ENCODE measurements at places on chromosomes 4 and X.

- DNase-seq = no peak
Observed at GRCh38 chr4:123401271-123402120, 4.9 kb downstream of the SPRY1 start.

GRCh38 chr4:38682336-38682735, 18.3 kb downstream of the KLF3 start:
- DNase-seq = no peak

DNA sequence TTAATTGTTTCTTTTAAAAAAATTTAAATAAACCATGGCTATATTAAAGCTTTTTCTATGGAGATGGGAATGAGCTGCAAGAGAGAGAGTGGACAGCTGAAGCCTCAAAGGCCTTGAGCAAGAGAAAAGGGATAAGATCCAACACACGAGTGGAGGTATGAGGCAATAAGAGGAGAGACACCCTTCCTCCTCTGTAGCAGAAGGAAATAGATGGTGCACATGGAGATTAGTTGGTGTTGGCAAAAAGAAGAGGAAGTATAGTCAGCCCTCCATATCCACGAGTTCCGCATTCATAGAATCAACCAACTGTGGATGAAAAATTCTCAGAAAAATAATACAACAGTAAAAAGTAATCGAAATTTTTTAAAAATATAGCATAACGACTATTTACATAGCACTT, 3.2 kb downstream of the CXorf38 start:
- DNase-seq = no peak

DNA sequence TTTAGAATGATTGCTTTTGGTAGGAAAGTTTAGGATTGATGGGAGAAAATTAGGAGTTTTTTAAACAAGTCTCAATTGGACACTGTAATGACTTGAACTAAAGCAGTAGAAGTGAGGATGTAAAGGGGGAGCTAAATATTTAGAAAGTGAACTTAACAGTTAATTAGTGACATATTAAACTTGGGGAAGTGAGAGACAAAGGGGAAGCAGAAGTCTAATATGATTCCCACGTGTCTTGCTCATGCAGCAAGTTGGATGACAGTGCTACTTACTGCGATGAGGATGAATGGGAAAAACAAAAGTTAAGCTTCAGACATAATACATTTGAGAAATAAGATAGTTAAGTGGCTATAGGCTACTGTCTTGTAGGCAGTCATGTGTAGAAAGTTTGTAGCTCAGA, 110.4 kb downstream of the RPA4 start:
- DNase-seq = no peak

DNA sequence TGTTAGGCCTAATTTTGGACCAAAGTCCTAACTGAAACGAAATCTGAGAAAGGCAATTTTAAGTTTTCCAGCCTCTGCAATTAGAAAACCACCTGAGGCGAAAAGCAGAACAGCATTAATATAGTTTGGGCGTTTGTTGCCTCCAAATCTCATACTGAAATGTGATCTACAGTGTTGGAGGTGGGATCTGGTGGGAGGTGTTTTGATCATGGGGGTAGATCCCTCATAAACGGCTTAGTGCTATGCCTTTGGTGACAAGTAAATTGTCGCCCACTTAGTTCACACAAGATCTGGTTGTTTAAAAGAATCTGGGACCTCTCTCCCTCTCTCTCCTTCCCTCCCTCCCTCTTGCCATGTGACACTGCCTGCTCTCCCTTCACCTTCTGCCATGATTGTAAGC, 5.7 kb downstream of the FAM241A start:
- no peak for DNase-seq

- no peak for DNase-seq
Observed at GRCh38 chrX:20362268-20363267, 95.9 kb upstream of the RPS6KA3 start.

GRCh38 chr4:104302731-104303130, 192.0 kb downstream of the CXXC4 start:
- no peak for DNase-seq

DNA sequence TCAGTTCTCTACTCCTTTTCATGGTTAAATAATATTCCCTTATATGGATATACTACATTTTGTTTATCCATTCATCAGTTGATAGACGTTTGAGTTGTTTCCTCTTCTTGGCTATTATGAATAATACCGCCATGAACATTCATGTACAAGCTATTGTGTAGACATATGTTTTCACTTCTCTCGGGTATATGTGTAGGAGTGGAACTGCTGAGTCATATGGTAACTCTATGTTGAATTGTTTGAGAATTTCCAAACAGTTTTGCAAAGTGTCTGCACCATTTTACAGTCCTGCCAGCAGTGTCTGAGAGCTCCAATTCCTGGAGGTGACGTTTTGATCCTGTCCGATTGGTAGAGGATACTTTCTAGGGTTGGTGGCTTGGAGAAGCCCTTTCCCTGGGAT, 23.6 kb downstream of the PLAC1 start:
- DNase-seq = no peak

DNA sequence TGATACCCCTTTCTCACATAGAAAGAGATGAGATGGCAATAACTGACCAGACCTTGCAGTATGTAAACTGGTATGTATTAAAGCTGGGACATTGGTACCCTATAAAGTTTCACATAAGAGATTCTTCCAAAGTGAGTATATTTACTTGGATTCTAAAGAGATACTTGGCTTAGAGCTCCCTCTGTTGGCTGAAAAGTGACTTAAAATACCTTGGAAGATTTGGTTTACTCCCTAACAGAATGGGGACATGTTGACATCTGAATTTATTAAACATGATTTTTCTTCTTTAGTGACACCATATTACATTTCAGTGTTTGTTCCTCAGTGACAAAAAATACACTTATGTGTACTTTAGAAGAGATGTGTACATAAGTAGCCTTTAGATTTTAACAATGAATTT, 47.9 kb upstream of the RGN start:
- DNase-seq = no peak

- no peak for DNase-seq
Observed at GRCh38 chr4:9867751-9868425, 86.5 kb downstream of the DRD5 start.

GRCh38 chrX:102835504-102836146, 101.4 kb upstream of the RAB40AL start:
- no peak for DNase-seq

- no peak for DNase-seq
Observed at GRCh38 chr4:8307714-8308113, 38.2 kb downstream of the HTRA3 start.

- DNase-seq = peak; percentile 5
Observed at GRCh38 chrX:43882294-43882681, at the start of gene MAOB. MAOB (minus strand) TSS chrX:43882450; CDS start chrX:43882299, 151 bp downstream.

DNA sequence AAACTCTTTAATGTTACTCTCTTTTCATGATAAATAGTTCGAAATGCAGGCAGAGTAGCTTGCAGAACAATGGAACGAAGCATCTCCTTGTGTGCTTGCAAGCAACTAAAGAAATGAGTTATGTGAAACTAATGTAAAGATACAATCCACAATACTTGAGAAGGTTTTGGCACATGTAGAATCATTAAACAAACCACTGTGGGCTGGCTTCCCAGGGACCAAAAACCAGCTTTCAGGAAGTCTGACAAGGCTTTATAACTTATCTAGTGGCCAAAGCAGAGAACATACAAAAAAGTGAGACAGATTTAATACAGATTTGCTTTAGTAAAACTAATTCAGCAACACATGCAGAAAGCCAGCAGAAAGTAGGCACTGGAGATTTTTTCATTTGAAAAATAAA, 1673.8 kb upstream of the AGA start:
- no peak for DNase-seq

DNA sequence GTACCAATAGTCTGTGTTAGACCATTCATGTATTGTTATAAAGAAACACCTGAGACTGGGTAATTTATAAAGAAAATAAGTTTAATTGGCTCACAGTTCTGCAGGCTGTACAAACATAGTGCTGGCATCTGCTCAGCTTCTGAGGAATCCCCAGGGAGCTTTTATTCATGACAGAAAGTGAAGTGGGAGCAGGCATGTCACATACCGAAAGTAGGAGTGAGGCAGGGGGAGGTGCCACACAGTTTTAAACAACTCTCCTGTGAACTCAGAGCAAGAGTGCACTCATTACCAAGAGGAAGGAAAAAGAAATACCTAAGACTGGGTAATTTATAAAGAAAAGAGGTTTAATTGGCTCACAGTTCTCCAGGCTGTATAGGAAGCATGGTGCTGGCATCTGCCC, 591.2 kb downstream of the PPP4R3C start:
- DNase-seq = no peak

DNA sequence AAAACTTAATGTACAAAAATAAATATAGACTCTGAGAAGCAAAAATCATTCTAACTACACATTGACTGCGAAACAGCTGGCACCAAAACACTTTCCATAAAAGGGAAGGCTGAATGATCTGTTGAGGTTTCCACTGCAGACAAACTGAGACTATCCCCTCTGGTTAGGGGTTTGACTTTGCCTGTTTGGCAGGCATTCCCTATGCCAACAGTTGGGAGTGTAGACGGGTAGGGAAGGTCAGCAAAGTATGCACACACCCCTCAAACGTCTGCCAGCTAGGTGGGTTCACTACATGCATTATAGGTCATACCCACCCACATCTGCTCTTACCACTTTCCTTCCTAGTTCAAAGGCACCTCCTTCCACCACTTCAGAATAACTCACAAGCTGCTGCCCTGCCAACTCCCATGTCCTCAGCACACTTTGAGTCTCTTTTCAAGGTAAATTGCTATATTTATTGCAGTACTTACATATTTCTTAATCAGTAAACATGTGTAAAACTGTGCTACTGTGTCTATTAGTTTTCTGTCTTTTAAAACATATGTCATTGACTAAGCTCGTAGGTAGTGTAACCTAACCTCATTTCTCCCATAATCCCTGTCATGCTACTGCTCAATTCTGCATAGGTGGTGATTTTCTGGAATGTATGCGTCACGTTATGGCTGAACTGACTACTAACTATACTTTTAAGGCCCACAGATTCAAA, 12.4 kb downstream of the CTSO start:
- no peak for DNase-seq

GRCh38 chr4:83216959-83217683, 67.5 kb downstream of the COQ2 start:
- DNase-seq = no peak

- DNase-seq = no peak
Observed at GRCh38 chr4:110493520-110493919, 17.6 kb downstream of the ENPEP start.

- no peak for DNase-seq
Observed at GRCh38 chr4:144645631-144646522, at the start of gene HHIP. HHIP (plus strand) TSS chr4:144646156; CDS start chr4:144646676, 520 bp downstream.

- no peak for DNase-seq
Observed at GRCh38 chrX:1610166-1610565, 4.7 kb upstream of the ASMT start.

DNA sequence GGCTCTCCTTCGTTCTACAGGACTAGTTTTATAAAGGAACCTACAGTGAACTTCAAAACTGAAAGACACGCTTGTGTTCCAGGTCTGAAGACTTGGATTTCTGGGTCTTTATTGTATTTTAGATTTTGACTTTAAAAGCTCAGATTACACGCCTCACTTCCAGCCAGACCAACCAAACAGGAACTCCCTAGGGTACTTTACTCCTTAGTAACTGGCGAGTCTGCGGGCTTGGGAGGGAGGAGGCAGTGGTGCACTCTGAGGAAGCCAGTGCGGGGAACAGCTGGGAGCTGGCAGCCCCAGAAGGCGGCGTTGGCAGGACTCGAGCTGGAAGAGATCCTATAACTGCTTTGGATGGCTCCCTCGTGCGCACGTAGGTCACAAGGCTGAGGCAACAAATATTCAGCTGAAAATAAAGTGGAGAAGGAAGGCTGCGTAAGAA, 391 bp upstream of the PHKA1 start:
- no peak for DNase-seq

- no peak for DNase-seq
Observed at GRCh38 chr4:38868059-38868960, 704 bp downstream of the FAM114A1 start.

- no peak for DNase-seq
Observed at GRCh38 chr4:61922766-61923165, 722.6 kb downstream of the ADGRL3 start.

GRCh38 chr4:81337211-81337610, 122.2 kb upstream of the PRKG2 start:
- DNase-seq = no peak

DNA sequence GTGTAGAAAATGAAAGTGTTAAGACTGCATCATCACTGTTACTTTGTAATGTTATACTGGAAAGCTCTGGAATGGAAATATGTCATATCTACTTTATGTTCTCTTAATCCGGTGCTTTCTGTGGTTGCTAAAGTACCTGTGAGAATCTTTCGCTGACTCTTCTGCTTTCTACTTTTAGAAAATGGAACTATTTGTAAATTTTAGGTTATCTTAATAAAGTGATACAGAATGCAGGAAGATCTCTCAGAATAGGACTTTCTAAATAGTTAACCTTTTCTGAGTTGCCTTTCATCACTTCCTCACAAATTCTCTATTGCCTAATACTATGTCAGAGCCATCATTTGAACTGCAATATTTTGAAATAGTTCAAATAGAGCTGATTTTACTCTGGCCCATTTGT, 69.3 kb downstream of the BMP2K start:
- no peak for DNase-seq

DNA sequence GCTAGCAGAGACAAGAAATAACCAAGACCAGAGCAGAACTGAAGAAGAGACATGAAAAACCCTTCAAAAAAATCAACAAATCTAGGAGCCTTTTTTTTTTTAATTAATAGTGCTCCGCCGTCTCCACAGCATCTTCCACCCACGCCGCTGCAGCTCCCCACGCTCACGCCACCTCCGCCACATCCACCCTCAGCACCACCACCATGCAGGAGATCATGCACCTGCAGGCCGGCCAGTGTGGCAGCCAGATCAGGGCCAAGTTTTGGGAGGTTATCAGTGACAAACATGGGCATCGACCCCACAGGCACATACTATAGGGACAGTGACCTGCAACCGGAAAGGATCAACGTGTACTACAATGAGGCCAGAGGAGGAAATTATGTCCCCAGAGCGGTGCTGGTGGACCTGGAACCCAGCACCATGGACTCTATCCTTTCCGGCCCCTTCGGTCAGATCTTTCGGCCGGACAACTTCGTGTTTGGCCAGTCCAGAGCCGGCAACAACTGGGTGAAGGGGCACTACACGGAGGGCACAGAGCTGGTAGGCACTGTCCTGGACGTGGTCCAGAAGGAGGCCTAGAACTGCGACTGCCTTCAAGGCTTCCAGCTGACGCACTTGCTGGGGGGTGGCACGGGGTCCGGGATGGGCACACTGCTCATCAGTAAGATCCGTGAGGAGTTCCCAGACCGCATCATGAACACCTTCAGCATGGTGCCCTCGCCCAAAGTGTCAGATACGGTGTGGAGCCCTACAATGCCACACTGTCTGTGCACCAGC, 171.2 kb downstream of the THOC2 start:
- DNase-seq = no peak

GRCh38 chr4:40369437-40370274, 34.5 kb downstream of the CHRNA9 start:
- no peak for DNase-seq

GRCh38 chr4:109973529-109973905, 60.8 kb downstream of the EGF start:
- DNase-seq = no peak

GRCh38 chr4:95129031-95129430, 371.3 kb downstream of the BMPR1B start:
- no peak for DNase-seq
